ENCODE measurements at places on chromosomes 11 and 22.

DNA sequence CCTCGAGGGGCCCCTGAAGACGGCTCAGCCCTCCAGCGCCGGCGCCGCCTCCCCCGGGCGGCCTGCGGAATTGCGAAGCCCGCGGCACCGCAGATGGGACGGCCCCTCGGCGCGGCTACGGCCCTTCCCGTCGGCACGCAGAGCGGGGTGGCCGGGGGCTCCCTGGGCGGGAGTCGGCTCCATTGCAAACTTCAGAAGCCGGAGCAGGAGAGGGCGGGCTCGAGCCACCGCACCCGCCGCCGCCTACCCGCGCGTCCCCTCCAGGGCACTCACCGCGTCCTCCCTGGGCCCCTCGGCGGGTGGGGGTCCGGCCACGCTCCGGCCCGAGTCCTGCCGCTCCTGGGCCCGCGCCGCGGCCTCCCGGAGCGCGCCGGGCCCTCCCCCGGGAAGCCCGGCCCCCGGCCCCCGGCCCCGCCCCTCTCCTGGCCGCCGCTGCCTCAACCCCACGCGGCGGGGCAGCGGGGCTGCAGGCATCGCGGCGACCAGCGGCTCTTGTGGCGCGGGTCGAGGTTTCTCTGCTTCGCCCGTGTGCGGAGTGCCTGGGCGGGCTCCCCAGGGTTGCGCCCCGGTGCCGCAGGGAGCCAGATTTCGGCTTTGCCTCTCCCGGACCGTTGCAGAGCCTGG lies at the start of gene PACSIN3:
TSS of gene PACSIN3 (minus strand) at position 359 of the 624 bp plus-strand sequence. CDS start 3,707 bp downstream, outside the sequence.
- no peak for DNase-seq

DNA sequence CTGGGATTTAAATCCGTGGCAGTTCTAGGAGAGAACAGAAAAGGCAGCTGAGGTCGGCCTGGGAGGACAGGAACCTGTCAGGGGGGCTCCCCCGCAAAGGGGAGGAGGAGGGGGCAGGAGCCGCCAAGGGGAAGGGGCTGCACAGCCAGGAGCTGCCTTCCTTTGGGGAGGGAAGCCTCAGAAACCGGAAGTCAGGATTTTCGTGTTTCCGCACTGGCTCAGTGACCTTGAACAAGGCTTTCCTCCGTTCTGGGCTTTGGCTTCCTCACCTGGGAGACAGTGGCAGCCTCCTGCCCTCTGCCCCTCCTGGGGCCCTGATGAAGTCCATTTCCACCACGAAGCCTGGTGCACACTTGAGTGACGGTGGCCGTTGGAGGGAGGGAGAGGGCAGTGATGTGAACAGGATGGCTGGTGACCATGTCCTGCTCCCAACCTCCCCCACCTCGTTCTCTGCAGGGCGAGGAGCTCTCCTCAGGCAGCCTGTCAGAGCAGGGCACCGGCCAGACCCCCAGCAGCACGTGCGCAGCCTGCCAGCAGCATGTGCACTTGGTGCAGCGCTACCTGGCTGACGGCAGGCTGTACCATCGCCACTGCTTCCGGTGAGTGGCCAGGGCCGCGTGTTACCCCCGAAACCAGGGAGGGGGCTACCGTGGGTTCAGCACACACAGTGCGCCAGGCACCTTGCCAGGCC lies 12.6 kb downstream of the MICALL1 start:
- no peak for DNase-seq

DNA sequence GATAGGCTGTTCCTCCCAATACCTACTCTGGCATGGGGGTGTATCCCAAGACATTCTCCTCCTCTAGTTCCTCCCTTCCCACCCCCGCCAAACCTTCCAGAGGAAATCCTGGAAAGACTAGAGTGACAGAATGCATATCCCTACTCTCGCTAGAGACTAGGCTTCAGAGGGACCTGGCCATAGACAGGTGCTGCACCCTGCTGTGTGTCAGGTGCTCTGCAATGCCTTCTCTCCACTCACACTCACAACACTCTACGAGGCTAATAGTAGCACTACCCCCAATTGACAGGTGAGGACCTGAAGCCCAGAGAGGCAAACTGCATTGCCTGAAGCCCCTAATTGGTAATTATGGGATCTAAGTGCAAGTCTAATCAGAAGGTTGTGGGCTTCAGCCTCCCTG lies 46.2 kb upstream of the LMO1 start:
- DNase-seq = no peak

- no peak for DNase-seq
These were observed 6.1 kb downstream of the ARHGAP8 start for GRCh38 chr22:44758344-44758973.

DNA sequence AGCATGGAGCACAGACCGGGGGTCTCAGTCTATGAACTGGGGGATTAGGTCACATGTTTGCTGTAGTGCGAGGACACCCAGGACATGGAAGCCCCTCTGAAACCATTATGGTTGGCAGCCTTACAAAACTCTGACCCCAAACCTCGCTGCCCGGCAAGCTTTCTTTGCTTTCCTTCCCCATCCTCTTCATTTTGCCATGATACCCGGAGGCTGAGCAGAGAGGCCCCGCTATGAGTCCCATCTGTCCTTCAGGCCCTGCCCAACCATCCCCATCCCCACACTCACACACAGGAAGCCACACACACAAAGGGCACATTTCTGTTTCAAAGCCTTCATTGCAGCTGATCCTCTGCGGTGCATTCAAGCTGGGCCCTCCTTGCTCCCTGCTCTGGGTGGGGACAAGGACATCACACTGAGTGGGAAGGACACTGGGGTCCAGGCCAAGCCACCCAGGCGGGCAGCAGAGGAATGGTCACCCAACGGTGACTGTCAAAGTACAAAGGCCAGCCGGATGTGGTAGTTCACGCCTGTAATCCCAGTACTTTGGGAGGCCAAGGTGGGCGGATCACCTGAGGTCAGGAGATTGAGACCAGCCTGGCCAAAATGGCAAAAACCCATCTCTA lies 176.5 kb downstream of the CTTN start:
- no peak for DNase-seq

DNA sequence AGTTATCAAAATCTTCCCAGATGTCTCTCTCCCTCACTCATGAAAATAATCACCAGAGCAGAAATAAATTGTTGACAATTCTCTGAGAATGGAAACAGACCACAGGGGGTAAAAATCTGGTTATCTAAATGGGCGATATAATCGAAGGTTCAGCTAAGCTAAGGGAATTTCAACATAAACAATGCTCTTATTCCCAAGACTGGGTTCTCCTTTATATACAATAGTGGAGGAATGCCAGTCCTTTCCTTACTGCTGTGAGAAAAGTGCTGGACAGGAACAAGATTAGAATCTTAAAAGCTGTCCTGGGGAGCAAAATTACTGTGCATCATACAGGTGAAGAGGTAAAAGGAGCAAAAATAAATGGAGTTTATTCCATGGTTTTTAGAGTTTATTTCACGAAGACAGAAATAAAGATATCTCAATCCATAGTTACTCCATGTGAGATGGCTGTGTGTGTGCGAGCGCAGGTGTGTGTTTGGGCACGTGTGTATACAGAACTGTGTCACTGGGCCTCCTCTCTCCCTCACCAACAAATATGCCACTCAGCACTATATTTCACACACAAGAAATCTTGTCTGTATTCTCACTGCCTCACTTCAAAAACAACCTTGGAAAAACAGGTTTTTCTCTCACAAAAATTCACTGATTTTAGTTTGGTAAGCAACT lies 385.6 kb downstream of the DCDC1 start:
- no peak for DNase-seq

GRCh38 chr22:48391820-48392219 lies 1435.9 kb downstream of the BRD1 start:
- DNase-seq = no peak

DNA sequence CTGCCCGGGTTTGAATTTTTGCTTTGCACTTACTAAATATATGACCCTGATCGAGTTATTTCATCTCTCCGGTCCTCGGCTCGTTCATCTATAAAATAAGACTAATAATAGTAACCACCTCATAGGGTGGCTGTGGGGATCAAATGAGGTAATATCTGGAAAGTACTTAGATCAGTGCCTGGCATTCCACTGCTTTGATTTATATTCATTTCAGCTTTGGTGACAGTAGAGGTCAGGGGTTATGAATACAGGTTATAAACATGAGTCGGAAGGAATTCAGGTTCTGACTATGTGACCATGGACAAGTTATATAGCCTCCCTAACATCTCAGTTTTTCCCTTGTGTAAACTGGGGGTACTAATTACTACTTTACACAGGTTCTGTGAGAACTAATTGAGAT lies 2.9 kb upstream of the TEAD1 start:
- no peak for DNase-seq

DNA sequence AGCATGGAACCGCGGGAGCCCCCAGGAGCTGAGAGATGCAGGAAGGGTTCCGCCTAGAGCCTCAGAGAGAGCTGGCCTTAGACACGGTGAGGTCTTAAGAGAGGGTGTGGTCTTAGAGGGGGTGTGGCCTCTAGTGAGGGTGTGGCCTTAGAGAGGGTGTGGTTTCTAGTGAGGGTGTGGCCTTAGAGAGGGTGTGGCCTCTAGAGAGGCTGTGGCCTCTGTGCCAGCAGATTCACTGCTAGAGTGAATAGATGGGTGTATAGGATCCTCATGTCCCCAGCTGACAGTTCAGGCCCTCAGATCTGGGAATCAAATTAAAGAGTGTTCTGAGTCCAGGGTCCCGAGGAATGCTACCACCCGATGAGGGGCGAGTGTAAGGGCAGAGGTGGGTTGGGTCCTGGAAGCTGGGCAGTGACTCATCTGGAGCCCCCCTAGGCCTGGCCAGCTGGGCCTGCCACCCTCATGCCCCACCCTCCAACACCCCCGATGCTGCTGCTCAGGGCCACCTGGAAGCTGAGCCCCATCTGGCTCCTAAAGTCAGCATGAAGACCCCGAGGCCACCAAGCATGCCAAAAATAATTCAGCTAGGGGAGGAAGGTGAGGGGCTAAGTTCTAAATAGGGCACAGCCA lies 49.5 kb downstream of the IGF2 start:
- peak; percentile 37 for DNase-seq

GRCh38 chr22:49620003-49620556 lies 207.6 kb downstream of the BRD1 start:
- no peak for DNase-seq

- DNase-seq = no peak
These were observed 17.8 kb downstream of the MAFF start for GRCh38 chr22:38219632-38220031.

DNA sequence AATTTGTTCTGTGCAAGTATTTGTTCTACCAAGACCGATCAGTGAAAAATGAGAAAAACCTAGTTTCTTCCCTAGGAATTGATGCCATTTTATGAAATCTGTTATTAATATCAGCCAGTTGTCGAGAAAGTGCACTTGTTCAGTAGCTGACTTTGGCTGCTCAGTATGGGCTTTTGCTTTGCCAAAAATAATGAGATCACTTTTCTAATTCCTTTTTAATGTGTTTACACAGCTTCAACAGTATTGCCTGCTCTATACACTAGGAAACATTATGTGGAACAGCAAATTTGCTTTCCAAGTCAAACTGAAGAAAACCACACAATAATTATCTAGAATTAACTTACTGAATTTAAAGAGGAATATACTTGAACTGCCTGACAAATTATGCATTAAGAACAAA lies 34.4 kb downstream of the SCUBE2 start:
- no peak for DNase-seq

DNA sequence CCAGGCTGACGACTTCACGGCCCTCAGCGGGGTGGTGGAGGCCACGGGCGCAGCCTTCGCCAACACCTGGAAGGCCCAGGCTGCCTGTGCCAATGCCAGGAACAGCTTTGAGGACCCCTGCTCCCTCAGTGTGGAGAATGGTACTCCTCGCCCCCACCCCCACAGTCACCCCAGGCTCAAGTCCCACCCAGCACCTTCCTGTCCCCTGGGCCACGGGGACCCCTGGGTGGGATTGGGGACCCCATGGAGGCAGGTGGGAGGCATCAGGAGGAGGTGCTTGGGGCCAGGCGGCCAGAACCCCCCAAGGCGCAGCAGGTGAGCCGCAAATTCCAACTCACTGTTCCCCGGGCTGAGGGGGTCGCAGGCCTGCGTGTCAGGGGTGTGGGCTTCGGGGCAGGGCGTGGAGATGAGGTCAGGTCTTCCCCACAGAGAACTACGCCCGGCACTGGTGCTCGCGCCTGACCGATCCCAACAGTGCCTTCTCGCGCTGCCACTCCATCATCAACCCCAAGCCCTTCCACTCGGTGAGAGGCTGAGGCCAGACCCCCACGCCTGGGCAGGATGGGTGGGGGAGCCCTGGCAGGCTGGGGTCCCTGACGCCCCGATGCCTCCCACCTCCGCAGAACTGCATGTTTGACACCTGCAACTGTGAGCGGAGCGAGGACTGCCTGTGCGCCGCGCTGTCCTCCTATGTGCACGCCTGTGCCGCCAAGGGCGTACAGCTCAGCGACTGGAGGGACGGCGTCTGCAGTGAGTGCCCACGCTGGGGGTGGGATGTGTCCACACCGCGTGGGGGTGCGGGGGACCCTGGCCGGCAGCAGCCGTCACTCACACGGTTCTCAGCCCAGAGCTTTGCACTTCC lies 9.4 kb downstream of the MUC5B start:
- DNase-seq = no peak

- DNase-seq = no peak
These were observed 21.1 kb downstream of the MIF start for GRCh38 chr22:23915290-23915689.

DNA sequence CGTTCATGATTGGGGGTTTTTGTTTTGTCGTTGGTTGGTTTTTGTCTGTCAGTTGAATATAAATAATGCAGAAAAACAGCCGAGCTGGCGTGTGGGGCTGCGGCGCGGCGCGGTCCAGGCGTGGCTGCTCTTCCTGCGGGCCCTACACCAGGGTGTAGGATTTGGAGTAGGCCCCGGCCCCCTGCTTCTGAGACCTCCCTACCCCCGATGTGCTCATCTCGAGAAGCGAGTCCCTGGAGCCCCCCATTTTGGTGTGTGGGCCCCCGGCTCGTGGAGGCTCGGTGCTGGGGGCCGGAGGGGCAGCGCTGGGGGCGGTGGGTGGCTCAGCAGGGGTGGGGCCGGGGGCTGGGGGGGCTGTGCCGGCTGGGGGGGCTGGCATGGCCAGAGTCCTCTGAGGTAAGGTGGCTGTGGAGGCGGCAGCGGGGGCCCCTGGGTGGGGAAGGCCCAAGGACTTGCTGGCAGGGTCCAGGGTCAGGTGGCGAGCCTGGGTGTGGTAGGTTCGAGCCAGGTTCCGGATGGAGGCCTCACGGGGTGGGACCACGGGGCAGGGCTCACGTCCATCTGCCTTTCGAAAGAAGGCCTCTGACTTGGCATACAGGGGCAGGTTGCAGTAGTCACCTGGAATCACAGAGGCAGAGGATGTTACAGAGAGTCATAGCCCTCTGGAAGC lies 100.7 kb downstream of the CEP164 start:
- DNase-seq = no peak

DNA sequence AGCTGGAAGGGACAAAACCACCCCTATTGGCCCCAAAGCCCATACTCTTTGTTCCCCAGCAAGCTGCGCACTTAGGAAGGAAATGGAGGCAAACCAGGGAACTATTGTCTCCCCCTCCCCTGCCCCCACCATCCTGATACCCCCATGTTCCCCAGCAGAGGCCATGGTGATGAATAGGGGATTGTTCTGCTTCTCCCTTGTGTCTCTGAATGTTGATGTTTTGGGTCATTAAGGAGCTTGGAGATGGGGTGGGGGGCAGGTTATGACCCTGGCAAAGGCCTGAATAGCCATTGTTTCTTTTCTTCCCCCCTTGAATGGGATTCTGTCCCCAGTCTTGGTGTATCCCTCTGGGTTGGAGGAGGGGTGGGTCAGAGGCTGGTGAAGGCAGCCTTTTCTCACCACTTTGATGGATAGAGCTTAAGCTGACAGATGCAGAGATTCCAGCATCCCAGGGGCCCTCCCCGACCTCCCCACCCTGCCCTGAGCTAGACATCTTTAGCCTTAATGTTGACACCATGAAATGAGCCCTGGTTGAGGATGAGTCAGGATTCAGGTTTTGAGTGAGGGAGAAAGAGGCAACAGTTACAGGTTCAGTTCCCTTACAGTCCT lies 8.3 kb downstream of the DTX4 start:
- DNase-seq = no peak

- DNase-seq = no peak
These were observed 105.7 kb upstream of the LUZP2 start for GRCh38 chr11:24391167-24391566.

All from GM18507 (cell line).